ENCODE measurements at places on chromosomes 4 and X.
A peak's percentile ranks its signal among the peaks of the same experiment; 100 is the strongest.

GRCh38 chr4:134078230-134078914 is 123.2 kb downstream of the PABPC4L start:
- DNase-seq = no peak

DNA sequence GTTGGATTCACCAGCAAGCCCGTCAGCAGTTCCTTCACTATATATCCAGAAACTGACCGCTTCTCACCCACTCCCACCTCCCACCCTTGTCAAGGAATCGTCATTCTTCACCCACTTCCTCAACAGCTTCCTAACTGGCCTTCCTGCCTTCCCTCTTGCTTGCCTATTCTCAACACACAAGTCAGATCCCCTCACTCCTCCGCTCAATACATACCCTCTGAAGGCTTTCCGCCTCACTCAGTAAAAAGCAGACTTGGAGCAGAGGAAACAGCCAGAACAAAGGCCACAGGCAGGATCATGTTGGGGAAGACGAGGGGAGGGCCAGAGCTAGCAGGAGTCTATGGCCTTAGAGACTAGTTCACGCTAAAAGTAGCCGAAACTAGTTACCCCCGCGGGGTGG is 23.7 kb downstream of the RWDD4 start:
- DNase-seq = no peak

- DNase-seq = peak; percentile 2
These were observed 91.9 kb upstream of the TMEM164 start for GRCh38 chrX:109911046-109911445.

DNA sequence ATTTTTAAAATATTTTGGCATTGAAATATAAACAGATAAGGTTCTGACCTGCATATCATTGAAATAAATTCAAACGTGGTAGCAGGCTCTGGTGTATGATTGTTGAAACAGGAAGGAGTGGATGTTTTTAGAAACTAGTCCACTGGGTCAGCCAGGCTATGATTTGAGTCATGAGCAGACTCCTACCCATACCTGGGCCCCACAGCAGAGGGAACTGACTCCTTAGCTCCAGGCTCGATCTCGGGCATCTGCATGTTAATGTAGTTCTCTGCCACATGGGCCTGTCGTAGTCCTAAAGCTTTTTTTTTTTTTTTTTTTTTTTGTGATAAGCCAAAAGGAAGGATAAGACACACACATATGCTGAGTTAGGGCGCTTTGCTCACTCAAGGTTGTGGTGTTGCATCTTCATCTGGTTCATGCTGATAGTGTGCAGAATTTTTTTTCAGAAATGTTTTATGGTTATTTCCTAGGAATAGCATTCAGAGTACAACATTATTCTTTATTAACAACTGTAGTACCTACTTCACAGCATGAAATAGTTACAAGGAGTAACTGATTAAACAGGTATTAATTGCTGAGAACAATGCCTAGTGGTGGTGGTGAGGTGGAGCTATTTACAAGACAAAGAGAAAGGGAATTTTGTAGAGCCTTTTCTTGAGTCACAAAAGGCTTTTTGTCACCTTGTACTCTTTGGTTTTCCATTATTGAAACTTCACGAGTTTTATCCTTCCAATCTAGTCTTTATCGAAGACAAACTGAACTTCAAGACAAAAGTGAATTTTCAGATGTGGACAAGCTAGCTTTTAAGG is 27.3 kb downstream of the OFD1 start:
- peak; percentile 8 for DNase-seq

DNA sequence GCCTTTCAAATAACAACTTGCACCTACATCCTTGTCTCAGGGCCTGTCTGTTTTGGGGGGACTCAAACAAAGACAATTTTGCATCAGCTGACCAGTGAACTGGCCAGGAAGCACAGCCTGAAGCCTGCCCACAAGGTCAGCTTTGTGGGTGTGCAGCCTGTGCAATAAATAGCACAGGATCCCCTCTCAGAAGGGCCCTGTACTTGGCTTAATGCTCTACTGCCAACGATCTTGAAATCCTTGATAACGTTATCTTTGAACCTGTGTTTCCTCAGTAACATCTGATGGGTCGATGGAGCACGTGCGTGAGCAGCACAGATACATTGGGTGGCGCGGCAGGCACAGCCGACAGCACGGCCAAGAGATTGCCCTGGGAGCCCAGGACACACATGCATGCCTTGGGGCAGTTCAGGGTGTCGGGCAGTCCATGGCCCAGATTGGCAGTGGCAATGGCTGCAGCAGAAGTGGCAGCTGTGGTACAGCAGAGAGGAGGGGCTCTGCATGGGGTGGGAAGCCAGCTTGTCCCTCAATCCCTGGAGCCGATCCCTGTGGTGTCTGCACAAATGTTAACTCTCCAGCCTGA is 58.8 kb upstream of the ATP6AP2 start:
- no peak for DNase-seq

DNA sequence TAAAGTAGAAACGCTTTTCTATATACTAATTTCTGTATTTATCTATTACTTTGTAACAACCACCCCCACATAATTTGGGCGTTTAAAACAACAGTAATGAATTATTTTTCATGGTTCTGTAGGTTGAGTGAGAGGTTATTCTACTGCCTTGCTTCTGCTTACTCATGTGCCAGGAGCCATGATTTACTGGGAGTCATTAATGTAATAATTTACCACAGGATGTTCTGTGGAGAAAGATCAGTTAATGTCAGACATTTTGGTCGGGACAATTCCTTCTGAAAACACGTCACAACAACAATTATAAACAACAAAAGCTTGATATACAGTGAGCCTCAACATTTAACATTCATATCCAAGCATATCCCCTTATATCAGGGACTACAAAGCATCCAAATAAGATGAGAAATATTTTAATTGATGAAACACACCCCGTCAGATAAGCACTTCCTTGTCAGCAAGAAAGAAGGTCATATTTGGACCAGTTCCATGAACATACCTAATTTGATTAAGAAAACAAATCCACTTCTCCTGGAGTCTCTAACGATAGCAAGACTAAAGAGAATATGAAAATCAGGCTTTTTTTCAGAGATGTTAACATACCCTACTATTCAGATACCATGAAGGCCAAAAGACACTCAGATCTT is 238.5 kb downstream of the PRDM5 start:
- DNase-seq = no peak

DNA sequence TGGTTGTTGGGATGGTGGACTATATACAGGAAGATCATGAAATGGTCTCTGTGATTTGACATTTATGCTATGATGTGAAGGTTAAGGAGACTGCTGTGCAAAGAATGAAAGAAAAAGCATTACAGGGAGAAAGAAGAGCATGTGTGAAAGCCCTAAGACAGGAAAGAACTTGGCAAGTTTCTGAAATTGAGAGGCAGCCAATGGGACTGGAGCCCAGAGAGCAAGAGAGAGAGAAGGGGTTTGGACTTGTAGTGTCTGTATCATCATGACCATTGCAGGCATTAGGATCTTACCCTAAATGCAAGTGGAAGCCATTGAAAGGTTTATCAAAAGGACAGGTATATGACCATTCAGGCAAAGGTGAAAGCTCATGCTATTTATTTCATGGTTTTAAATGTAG is 147.1 kb downstream of the NAA11 start:
- no peak for DNase-seq

DNA sequence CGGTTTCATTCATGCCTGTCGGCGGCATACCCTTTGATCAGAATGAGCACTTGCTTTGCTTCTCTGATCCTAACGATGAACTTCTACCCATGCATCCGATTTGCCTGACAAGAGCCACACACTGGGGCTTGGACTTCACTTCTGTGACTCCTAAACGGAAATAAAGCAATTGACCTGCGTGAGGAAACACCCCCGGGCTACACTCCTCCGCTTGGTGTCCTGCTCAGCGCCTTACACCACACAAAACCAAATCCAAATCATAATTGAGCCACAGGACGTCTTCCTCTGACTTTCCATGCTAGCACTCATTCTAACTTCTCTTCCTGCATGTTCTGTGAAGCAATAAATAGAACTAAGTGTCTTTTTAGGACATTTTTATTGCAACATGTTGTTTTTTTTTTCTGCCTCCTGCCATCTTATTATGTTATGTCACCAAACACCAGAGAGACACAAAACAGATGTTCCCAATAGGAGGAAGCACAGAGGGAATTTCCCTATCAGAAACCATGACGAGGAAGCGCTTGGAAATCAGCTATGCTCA is 110.8 kb upstream of the FAM9B start:
- peak; percentile 42 for DNase-seq

- DNase-seq = no peak
These were observed 52.0 kb upstream of the UGT2B7 start for GRCh38 chr4:69044247-69044646.

GRCh38 chr4:176549161-176549865 is 229.5 kb downstream of the SPCS3 start:
- DNase-seq = peak; percentile 72

GRCh38 chrX:40402831-40403533 is 177.8 kb upstream of the ATP6AP2 start:
- DNase-seq = peak; percentile 50

- DNase-seq = peak; percentile 35
These were observed 17.1 kb upstream of the PAGE2B start for GRCh38 chrX:55057675-55058249.

DNA sequence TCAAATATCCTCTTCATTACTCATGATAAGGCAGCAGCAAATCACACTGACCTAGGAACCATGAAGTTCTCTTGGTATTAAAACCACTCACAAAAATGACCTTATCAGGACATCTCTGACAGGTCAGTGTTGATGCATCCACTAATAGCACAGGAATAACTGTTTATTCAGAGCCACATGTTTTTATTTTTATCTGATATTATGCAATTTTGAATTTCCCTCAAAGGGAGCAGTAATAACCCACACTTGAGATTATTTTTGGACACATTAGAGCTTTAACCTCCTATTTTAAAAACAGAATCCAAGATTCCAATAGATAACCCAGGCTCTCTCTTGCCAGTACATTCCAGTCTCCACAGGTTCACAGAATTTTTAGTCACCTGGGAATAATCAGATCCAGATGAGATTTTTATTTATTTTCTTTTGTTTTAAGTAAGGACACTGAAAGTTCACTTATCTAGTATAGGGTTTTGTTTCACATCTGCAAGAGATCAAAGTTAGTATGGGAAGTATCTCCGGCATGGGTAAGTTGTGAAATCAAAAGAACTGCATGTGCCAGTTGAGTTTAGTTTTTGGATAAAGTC is 36.3 kb upstream of the MYOZ2 start:
- DNase-seq = peak; percentile 94

GRCh38 chrX:69508610-69509009 is 4.5 kb downstream of the NALF2 start:
- DNase-seq = no peak

- no peak for DNase-seq
These were observed 318.0 kb upstream of the HS3ST1 start for GRCh38 chr4:11746734-11747133.

DNA sequence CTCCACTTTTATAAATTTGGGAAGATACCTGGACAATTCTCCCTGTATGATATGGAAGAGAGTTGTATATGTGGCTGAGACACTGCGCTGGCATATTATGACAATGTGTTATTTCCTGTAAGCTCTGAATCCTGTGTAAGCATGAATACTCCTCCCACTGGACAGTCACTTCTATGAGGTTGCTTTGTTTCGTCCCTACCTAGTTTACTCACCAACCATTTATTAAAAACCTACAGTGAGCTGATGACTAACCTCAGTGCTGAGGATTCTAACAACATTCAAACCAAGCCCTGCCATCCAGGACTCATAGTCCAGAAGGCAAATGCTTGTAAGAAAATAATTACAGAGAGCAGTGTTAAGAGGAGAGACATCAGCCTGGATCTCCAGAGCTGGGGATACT is 1632.9 kb upstream of the TENM3 start:
- DNase-seq = no peak

Measured in EH (cell line).